GM12878 (cell line): ENCODE measurements at places on chromosomes 4 and X. TPM values are rescaled to one million over a fixed set of nuclear protein-coding genes. Genes with fewer than 3 reads are reported as not detected.

The HDX gene
- 7.6 and 7.7 TPM in 2 replicates for polyA plus RNA-seq

The TMEM154 gene
- polyA plus RNA-seq: 26.5 and 29.2 TPM in 2 replicates

The LINC00632 gene
- polyA plus RNA-seq: not detected in 2 replicates

The HELT gene
- polyA plus RNA-seq: not detected in 2 replicates

The DDIT4L gene
- polyA plus RNA-seq: not detected in 2 replicates

The CDX4 gene
- not detected in 2 replicates for polyA plus RNA-seq

The FRMPD4 gene
- not detected in 2 replicates for polyA plus RNA-seq

The PHF8 gene
- 13.9 and 15.4 TPM in 2 replicates for polyA plus RNA-seq

The SERTM2 gene
- not detected in 2 replicates for polyA plus RNA-seq

The FOXR2 gene
- polyA plus RNA-seq: not detected in 2 replicates

The RPS3A gene
- 1,754 and 2,001 TPM in 2 replicates for polyA plus RNA-seq

The RASSF6 gene
- 0.33 and 0.51 TPM in 2 replicates for polyA plus RNA-seq

The MAGEA2B gene
- polyA plus RNA-seq: not detected in 2 replicates

The DUSP9 gene
- polyA plus RNA-seq: not detected in 2 replicates

The MAGEA12 gene
- polyA plus RNA-seq: not detected in 2 replicates

The PHKA1 gene
- polyA plus RNA-seq: 0.09 TPM in 1 of 2 replicates, not detected in the other

The WFS1 gene
- 3.5 and 4.8 TPM in 2 replicates for polyA plus RNA-seq
